NCI-H2081 (cell line): ENCODE measurements at places on chromosomes 16 and 17.

DNA sequence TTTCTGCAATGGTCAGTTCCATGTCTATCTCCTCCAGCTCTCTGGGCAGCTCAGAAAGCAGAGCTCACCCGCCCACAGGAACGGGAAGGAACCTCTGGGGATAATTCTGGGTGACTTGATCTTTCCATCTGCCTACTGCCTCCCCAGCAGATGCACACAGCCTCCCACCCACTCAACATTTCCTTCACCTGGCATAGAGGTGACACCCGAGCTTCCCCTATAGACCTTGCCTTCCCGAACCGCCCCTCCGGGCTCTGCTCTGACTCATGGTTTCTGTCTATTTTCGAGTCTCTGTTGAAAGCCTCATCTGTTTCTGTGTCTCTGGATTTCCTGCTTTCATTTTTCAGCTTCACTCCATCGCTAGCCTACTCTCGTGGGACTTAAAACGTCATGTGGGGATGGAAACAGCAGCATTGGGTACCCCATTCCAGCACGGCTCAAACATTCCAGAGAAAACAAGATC is 11.4 kb downstream of the GGA3 start:
- DNase-seq = no peak

- no peak for DNase-seq
Measured at GRCh38 chr17:7111784-7112509, 2.7 kb downstream of the ASGR2 start.

GRCh38 chr17:82315703-82316358 is 1.6 kb downstream of the CD7 start:
- DNase-seq = no peak

GRCh38 chr16:68296291-68296690 is 14.5 kb downstream of the SLC7A6OS start:
- DNase-seq = no peak

GRCh38 chr17:13395346-13395745 is 206.4 kb downstream of the HS3ST3A1 start:
- no peak for DNase-seq
